Esophagus squamous epithelium (tissue), 5 donors: ENCODE measurements at places on chromosomes 7 and 10.

DNA sequence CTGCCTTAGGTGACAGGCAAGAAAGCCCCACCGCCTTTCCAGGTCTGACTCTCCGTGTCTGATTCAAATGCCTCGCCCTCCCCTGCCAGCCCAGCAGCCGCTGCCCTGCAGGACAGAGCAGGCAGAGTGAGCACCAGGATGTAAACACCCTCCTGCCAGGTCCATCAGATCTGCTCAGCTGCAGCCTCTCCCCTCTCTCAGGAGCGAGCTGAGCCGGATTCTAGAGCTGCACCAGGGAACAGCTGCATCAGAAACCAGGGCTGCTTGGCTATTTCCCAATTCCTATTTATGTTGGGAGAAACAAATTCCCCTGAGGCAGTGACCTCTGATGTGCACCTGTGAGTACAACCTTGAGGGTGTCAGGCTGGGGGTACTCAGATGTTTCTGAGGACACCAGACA is 121.5 kb upstream of the ZMIZ1 start:
- DNase-seq, result no peak

DNA sequence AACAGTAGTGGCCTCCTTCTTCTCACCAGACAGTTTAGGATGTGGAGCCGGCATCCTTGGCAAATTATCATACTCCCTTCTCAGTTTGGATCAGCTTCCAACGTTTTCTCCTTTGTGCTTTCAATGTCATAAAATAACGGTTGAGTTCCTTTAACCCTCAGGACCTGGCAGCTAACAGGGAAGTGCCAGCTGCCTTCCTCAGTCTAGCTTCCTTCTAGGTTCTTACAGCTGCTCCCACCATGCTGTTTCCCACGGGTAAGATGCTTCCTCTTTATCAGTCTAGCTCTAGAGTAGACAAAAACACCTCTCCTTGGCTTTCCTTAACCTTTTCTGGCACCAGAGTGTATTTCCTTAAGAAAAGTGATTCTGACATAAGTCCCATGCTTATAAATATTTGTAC is 33.2 kb downstream of the BLVRA start:
- no peak for DNase-seq

DNA sequence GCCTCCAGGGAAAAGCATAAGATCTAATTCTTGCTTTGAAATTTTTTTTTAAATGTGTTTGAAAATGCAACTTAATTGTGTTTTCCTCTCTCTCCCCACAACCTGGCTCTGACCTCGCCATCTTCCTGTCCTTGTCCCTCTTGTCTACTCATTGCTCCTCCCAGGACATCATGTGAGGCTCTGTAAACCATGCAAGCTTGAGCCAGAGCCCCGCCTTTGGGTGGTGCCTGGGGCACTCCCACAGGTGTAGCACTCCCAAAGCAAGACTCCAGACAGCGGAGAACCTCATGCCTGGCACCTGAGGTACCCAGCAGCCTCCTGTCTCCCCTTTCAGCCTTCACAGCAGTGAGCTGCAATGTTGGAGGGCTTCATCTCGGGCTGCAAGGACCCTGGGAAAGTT is 9.8 kb upstream of the CDHR1 start:
- DNase-seq, result no peak

GRCh38 chr10:8221451-8221850 is 167.0 kb downstream of the GATA3 start:
- no peak for DNase-seq

DNA sequence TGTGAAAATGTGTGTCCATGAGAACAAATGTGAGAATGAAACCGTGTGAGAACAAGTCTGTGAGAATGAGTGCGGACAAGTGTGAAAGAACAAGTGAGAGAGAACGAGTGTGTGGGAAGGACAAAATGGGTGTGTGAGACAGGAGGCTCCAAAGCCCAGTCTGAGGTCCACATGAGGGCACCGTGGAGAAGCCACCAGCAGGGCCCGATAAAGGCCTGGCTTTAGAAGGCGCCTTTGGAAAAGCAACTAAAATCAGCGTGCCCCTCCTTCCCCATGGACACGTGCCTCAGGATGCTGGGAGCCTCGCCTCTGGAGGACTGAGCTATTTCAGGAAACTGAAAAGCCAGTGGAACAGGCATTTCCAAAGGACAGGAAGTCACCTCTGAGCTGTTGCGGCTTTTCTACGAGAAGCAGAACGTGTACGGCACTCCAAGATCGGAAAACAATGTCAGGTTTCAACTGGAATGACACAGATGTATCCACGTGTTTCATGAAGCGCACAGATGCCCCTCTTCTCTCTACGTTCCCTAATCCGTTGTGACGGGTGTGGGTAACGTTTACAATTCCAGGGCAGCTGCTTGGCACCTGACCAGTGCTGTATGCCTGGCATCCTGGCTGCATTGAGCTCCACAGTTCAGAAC is 46.4 kb downstream of the ESYT2 start:
- no peak for DNase-seq

DNA sequence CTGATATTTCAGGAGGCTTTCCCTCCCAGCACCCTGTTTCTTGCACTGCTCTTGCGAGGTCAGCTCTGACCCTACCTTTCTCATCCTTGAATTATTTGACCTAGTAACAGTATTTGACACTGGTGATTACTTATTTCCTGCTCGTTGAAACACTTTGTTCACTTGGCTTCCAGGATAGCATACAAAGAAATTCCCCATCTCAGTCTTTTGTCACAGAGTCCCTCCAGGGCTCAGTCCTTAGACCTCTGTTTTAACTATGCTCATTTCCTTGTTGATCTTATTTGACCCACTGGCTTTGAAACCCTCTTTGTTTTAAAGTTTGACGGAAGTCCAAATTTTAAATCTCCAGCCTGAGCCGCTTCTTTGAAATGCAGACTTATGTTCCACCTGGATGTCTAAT is 29.9 kb downstream of the BMPR1A start:
- no peak for DNase-seq

DNA sequence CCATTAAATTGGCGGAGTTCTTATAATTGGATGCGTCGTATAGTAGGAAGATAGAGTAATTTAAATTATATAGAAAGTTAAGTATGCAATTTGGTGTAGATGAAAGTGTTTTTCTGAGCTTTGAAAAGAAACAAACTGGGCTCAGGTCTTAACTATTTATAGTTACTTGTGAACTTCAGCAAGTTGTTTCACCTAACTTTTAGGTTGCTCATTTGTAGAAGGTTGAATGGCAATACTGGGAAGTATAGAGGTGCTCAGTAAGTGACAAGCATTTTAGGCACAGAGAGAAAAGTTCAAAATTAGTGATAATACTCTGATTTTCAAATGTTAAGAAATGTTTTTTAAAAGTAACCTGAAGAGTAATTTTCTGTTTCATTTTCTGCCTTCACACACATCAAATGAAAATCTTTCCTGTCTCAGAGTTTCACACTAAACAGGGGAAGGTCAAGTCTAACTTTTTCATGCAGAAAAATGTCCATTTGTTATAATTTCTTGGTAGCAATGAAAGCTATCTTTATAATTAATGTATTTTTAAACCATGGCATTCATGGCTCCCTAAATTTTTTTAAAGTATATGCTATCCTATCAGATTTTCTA is 146.5 kb downstream of the PHF14 start:
- no peak for DNase-seq

DNA sequence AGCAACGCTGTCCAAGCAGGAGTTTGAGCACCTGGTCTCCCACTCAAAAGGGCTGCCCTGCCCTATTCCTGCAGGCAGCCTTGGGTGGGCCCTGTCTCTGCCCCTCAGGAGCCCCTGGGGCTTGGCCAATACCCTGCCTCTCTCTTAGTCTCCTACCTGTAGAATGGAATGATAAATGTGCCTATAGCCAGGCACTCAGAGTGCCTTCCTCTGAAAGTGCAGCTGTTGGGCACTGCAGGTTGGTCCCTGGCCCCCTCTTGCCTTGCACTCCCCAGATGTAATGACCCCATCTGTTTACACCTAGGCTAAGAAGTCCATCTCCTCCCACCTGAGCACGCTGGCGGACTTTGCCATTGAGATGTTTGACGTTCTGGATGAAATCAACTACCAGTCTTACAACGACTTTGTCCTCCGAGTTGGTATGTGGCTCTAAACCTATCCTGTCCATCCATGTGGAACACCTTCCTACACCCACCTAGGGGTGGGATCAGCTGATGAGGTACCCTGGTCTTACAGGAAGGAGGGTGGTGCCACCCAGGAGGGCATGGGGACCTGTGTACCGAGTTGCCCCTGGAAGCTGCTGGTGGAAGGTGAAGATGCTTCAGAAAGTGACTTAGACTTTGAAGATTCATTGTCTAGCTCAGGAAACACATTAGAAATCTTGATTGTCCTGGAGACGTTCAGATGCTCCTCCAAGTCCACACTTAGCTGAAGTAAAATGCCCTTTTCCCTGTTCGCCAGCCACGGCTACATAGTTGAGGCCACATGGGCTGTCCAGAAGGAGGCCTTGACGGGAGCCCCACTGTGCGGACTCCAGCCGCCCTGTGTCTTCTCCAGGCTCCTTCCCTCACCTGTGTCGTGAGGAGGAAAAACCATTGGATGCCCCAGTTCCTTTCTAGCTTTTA is 134.1 kb downstream of the ADCY1 start:
- no peak for DNase-seq

- no peak for DNase-seq
Measured at GRCh38 chr7:148787571-148788295, 89.0 kb downstream of the CUL1 start.

DNA sequence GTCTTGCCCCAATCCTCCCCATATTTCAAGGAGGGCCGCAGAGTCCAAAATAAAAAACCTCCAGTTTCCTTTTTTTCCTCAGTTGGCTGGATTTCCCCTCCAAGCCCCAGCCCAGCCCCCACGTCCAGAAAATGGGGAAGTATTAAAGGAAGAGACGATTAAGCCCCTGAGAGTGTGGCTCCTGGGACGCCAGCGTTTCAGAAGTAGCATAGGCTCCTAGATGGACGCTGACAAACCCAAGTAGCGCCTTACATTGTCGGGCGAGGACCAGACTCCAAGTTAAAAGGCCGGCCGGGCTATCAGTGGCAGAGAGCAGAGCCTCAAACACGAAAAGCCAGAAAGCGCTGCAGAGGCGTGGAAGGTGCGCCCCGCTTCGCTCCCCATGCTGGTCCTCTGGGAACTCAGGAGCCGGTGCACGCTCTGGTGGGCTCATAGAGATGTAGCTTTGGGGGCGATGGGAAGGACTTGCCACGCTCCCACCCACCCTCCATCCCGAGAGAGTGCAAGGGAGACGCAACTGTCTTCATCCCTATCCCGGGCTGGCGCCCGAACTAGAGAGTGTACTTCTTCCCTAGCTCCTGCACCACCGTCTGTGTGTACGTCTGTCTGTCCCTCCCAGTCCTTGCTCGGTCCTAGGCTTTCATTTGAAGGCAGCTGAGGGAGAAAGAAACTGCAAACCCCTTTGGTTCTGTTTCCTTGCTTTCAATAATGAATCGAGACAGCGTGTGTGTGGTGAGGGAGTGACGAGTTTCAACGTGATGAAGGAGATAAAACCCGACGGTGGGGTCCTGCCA is 6.3 kb upstream of the EMX2 start:
- no peak for DNase-seq

DNA sequence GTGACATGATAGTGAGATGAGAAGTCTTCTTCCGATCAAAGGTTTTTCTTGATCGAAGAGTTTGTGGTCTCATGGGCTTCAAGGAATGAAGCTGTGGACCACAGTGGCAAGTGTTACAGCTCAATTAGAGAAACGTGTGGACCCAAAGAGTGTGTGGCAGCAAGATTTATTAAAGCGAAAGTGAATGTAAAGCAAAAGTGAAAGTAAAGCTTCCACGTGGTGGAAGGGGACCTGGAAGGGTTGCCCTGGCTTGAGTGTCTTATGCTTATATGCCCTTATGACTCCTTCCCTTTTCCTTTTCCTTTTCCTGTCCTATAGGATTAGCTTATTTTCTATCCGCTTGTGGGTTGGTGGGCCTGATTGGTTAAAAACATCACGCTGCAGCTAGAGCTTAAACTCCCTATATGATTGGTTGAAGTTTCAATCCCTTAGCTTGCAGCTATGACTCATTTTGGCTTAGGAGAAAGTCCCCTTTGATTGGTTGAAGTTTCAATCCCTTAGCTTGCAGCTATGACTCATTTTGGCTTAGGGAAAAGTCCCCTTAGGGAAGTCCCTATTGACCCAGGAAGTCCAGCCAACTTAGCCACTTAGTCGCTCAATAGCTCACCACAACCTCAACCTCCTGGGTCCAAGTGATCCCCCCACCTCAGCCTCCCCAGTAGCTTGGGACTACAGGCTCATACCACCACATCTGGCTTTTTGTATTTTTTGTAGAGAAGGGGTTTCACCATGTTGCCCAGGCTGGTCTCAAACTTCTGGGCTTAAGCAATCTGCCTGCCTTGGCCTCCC is 34.7 kb downstream of the MRPS24 start:
- DNase-seq, result no peak

DNA sequence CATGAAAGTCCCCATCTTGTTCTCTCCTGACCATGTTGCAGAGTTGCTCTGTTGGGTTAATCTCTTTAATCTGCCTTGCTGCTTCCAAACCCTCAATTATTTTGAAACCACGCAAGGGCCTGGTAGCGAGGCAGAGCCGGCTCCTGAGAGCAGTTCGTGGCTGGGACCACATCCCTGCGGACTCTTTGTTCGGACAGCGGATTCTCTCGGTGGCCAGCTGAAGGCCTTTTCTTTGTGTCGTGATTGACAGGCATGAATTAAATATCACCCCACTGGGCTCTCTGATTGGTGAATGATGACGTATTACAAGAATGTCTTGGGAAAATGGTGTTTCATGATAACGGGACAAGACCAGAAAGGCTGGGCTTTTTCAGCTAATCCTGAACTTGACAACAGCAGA is 66.9 kb upstream of the ARHGAP21 start:
- DNase-seq, result no peak

GRCh38 chr7:72925546-72926120 is 738 bp downstream of the POM121 start:
- no peak for DNase-seq

- no peak for DNase-seq
Measured at GRCh38 chr10:76624470-76624869, 1013.1 kb downstream of the KCNMA1 start.

GRCh38 chr10:114779803-114780576 is 41.6 kb upstream of the FHIP2A start:
- no peak for DNase-seq

- peak; percentile 17 for DNase-seq
Measured at GRCh38 chr10:114304571-114305421, 65.7 kb downstream of the VWA2 start.

DNA sequence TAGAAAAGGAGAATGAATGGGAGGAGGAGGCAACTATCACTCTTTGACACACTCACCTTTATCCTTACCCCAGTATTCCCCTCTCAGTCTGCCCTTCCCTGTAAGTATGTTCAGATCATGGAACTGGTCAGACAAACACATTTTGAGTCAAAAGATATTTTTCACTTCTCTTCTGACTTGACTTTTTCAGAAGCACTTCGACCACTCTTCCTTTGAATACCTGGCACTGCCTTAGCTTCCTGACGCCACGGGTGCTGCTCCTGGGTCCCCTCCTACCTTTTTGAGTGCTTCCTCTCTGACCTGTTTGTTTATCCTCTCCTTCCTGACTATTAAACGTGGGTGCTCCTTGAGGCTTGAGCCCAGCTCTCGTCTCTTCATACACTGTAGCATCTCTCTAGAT is 19.8 kb upstream of the C10orf67 start:
- no peak for DNase-seq

GRCh38 chr7:128833148-128833945 is 3.1 kb downstream of the FLNC start:
- no peak for DNase-seq

- DNase-seq, result no peak
Measured at GRCh38 chr7:155516466-155516865, 29.9 kb downstream of the CNPY1 start.

- no peak for DNase-seq
Measured at GRCh38 chr10:7895699-7896090, 77.4 kb downstream of the TAF3 start.
